CD4-positive, alpha-beta T cell treated with Interleukin-17A for 4 hours (primary cell): ENCODE measurements at places on chromosomes 1 and 21.

DNA sequence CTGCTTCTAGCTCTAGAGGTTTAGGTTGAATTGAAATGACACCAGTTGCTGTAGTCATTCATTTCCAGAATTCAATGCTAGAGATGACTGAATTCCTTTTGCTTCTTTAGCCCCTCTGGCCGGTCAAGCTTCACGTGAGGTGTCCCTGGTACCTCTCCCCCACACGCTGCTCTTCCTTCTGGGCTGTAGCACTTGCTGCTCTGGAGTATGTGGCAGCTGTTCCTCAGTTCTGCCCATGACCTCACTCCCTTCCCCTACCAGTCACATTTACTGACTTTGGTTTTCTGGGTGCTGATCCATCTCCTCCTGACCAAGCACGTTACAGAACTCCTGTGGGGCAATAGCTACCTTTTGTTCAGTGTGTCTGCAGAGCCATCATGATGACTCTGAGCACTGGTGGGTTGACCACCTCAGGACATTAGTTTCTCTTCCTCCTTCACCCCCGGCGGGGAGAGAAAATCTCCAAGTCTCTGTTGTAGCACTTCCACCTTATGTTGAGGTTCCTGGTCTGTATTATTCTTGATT is 128.1 kb downstream of the HHAT start:
- no peak for DNase-seq

DNA sequence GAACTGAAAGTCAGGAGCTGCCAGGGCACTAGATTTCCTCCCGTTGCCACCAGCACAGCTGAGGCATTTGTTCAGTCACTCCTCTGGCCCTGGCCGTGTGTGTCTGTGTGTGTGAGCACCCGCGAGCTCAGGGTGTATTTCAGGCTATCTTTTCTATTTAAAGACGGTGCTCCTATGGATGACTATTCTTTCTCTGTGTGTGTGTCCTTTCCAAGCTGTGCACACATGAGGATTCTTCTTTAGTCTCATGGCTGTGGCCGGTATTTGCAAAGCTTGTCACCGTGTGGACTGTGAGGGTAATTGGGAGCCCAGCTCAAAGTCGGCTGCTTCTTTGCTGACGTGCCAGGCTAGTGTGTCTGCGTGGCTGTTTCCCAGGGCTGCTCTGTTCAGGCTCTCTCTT is 3.0 kb upstream of the KCND3 start:
- no peak for DNase-seq

DNA sequence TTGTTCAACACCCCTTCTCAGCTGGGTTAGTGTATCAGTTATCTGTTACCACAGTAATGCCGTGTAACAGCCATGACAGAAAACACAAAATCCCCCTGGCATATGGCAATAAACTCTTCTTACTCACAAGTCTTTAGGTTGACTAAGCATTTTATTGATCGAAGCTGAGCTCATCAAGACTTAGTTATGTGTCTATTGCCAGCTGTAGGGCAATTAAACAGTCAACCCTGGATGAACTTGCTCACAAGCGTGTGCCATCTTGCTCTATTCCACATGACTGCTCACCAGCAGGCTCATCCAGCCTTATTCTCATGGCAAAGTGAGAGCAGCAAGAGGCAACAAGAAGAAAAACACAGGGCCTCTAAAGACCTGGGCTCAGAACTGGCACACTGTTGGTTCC is 333.8 kb upstream of the PTBP2 start:
- DNase-seq: no peak

DNA sequence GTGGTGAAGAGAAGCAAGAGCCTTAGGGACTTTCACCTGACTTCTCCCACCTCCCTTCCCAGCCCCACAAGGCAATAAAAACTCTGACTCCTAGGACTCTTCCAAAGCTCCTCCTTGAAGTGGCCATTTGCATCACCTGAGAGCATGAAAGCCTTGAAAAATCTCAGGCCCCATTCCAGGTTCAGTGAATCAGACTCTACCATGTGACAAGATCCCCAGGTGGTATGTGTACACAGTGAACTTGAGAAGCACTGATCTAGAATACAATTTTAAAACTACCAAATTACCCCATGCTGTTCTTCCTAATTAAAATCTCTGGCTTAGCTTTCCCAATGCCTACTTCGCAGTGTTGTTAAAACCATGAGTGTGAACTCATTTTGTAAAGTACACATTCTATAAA is 195.1 kb upstream of the SAMSN1 start:
- DNase-seq: no peak

GRCh38 chr21:39004634-39005501 is 178.4 kb downstream of the PSMG1 start:
- DNase-seq: peak; percentile 18

DNA sequence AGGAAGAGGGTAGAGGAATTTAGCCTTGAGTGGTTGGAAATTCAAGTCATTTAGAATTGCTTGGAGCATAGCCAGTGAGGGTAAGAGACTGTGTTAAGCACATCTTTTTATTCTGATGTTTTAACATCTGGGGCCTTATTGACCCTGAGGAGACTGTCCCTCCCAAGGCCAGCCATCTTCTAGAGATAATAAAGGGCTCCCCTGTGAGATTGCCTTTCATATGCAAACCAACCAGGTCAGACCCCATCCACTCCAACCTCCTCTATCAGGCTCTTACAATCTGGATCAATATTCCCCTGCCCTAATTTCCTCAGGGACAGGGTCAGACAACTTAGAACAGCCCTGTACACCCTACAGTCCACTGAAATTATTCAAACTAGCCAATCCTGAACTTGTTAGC is 93.8 kb downstream of the ATP1B1 start:
- DNase-seq: no peak

- DNase-seq: peak; percentile 57
Observed at GRCh38 chr1:61056573-61057439, 25.6 kb upstream of the NFIA start.

DNA sequence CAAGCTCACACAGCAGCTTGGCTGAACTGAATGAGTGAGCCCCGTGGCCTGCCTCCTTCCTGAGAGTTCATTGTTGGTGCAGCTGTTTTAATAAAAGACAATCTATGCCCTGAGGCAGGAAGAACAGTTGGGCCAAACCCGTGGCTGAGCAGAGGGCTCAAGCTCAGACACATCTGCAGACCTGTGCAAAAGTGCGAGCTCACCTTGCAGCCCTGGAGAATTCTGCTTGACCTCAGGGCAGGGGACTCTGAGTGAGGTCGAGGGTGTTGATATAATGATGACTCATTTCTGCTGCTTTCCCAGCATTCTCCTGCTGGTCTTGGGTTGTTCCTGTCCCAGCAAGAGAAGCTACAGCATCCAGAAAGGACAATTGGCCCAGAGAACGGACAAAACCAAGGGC is 61.0 kb downstream of the ATP5PO start:
- DNase-seq: no peak

- DNase-seq: no peak
Observed at GRCh38 chr1:60569189-60569588, 495.6 kb upstream of the C1orf87 start.

GRCh38 chr1:221337106-221337505 is 404.8 kb downstream of the DUSP10 start:
- no peak for DNase-seq

DNA sequence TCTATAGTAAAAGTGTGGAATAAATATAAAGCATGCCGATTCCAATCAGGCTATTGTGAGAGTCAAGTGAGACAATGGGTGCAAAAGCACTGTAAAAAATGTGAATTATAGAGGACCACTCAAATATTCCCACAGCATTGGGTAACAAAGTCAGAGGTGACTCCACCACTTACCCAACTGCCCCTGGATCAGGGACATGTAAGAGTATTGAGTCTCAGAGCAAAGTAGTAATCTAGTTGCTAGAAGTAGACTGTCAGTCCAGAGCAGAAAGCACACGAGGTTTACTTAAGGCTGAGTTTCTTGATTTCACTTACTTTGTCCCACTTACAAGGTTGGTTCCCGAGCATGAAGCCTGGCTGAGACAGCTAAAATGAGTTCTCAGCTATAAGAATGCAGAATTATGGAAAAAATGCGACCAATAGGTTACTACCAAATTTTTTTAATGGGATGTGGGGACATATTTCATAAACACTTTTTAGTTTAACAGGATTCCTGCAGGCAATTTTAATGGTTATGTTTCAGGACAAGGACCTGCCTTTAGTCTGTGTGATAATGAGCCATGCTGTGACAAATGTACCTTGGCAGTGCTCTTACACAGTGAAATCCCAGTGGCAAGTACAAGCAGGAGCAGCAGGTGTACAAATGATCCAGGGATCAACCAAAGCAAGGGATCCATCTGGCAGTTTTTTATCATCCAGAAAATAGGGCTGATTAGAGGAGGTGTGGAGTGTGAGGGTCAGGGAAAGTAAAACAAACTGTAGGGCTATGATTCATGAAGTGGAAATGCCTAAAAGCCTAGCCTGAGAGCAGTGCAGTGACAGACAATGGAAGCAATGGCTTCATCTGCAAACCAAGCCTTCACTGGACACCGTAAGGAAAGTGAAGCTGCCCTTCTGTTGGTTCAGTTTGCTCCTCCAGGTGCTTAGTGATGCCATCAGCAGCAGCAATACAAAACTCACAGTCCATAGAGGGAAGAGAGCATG is 156.2 kb upstream of the SPAG17 start:
- DNase-seq: no peak

DNA sequence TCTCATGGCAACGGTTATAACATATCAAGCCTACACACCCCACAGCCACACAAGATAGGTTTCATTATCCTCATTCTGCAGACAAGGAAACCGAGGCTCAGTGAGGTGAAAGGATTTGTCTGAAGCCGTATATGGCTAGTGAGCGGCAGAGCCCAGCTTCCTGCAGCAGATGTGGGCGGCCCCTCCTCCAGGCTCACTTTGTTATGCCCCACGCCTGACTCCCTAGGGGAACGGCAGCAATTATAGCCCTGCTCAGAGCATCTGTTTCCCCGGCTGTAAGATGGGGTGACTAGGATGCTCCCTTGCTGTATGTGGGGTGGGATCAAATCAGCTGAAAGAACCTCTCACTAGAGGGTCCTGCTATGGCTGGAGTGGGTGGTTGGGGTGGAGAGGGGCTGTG is 22.1 kb downstream of the GRHL3 start:
- DNase-seq: no peak

DNA sequence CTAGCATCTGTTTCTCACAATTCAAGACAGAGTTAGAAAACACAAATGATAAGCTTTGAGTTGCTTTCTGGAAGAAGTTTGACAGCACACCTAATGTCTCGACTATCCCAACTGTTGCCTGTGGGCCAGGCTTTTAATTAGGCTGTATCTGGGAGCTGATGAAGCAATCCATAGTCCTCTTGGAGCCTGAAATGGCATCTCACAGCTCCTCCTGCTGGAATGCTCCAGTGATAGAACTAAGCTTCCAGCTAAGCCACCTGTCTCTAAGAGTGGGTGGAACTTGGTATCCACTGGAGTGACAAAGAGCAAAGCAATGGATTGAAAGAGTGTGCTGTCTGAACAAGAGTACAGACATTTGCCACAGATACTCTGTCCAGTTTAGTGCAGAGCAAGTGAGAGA is 605.3 kb upstream of the NR5A2 start:
- DNase-seq: no peak

DNA sequence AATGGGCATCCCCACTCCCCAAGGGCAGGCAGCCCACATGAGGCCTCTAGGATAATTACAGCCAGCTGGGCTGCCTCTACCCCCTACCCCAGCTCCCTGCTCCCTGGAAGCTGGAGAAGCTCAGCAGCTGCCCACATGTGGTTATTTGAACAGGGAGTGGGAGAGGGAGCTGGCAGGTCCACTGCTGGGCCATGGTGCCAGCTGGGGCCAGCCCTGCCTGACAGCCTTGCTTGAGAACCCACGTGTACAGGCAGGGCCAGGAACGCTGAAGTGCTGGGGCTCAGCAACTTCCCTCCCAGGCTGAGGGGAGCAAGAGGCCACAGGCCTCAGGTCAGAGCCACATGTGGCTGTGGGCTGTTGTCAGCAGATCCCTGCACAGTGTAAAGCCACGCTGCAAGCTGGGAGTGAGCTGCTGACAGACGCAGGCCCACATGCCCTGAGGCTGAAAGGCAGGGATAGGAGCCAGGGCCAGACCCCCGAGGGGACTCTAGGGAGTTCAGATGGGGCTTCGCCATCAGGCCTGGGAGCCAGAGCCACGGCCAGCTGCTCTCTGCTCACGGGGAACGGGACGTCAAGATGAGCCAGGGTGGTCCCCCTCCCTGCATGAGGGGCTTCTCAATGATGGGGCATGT is 129.0 kb downstream of the SYF2 start:
- no peak for DNase-seq

DNA sequence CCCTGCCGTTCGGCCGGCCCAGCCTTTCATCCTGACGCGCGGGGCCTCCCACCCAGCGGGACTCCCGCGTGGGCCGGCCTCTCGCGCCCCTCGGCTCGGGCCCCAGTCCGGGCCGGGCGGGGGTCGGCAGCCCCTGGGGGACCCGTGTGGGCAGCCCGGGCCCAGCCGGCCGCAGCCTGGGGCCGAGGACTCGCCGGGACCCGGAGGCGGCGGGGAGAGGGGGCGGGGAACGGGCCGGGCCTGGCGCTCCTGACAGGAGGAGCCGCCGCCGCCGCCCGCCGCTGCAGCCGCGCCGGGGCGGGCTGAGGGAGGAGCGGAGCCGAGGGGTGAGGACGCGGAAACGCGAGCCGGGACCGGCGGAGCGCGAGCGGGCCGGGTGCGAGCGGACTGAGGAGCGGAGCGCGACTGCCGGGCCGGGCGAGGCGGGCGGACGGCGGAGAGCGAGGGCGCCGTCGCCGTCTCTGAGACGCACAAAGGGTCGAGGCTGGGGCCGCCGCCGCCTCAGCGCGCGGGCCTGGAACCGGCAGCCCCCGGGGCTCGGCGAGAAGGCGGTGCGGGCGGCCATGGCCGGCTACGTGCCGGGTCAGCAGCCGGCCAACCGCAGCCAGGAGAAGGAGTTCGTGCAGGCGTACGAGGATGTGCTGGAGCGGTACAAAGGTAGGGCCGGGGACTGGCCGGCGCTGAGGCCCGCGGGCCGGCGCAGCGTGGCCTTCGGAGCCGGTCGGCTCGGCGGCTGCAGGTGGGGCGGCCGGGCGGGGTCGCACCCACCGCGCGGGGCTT is 79.1 kb downstream of the NDUFS5 start:
- peak; percentile 80 for DNase-seq

GRCh38 chr1:45329445-45329844 is 2.8 kb downstream of the HPDL start:
- DNase-seq: no peak

- DNase-seq: no peak
Observed at GRCh38 chr1:157042846-157043245, 2.7 kb downstream of the ARHGEF11 start.

DNA sequence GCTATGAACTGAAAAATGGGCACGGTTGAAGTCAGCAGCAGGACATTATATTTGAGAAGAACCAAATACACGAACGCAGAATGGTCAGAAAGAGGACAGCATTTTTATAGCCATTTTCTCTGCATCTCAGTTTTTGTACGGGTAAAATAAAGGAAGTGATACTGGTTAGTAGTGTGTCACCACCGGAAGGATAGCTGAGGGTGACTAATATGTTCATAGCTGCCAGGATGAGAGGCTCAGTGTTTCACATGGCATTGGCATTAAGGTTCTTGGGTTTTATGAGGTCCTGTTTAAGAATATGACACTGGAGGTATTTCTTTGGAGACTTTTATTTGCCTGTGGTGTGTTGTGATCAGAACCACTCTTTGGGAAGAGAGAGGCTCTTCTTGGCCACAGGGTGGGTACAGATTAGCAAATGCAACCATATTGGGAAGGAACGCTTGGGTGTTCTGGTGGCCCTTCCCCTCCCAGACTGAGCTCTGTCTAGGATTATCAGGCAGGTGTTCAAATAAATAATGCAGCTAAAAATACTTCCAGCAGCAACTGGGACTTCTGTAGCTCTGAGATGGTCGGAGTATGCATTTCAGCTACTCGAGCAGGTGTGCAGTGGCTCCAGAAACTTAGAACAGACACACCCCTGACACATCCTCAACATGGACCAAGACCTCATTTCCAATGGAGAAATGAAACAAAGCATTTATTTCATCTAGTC is 158.2 kb downstream of the PBX1 start:
- no peak for DNase-seq
